ENCODE measurements at places on chromosomes 2 and 18.

DNA sequence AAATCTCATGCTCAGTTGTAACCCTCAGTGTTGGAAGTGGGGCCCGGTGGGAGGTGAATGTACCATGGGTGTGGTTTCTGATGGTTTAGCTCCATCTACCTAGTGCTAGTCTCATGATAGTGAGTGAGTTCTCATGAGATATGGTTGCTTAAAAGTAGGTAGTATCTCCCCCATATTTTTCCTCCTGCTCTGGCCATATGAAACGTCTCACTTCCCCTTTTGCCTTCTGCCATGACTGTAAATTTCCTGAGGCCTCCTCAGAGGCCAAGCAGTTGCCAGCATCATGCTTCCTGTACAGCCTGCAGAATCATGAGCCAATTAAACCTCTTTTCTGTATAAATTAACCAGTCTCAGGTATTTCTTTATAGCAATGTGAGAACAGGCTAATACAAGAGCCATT is 62.8 kb upstream of the RNF152 start:
- DNase-seq, result no peak

DNA sequence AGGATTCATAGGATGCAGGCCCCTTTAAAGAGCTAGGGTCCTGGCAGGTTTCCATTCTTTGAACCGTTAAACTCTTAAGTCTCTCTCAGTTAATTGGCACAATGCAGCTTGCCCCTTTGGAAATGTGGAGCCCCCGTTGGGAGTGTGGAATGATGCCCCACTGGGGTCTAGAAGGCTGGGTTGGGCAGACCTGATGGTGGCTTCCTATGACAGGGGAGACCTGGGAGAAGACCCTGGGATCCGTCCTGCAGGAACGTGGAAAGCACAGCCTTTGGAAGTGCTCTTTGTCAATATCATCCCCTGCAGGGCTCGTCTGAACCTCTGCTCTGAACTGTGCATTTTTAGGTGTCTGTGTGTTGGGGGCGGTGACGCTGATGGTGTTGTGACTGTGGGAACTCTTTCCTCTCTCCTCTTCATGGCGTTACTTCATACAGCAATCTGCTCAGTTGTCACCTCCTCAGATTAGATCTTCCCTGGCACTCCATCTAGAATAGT is 190.6 kb downstream of the MYCN start:
- DNase-seq, result no peak

GRCh38 chr2:176435729-176436128 is 166.5 kb downstream of the MTX2 start:
- no peak for DNase-seq

GRCh38 chr2:175318542-175318941 is 137.0 kb upstream of the ATP5MC3 start:
- DNase-seq, result no peak

GRCh38 chr2:8538931-8539621 is 142.8 kb upstream of the ID2 start:
- DNase-seq, result no peak

- no peak for DNase-seq
Observed at GRCh38 chr2:169928463-169928864, 101.2 kb downstream of the UBR3 start.

DNA sequence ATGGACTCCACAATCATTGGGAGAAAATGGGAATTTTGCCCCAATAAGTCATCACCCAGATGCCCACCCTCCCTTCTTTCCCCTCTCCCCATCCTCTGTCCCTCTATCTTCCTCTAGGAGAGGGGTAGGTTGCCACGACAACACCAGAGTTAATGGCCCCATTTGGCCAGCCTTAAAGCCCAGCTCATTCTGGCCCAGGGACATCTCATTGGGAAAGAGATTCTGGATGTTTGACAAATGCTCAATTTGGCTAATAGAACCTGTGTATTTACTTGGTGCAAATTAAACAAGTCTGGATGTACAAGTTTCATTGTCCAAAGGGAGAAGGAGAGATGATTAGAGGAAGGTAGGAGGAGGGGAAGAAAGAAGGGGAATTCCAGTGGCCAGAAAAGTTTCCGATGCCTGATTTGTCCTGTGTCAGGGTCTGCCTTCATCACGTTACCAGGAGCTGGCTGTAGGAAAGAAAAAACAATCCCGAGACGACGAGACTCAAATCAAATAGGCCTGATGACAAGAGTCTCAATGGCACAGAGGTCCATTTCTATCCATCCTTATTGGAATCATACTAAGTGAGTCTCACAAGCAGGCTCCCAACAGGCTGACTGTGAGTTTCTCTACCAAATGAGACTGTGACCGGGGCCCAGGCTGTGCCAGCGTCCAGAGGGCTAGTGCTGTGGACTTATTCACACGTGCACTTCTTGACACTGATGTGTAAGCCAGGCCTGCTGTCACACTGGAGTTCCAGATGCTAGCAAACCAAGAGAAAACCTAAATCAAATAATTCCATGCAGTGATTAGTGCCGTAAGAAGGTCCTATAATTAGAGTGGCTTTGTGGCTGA is 265.2 kb upstream of the APCDD1 start:
- no peak for DNase-seq

GRCh38 chr2:116513991-116514390 is 1300.5 kb upstream of the DDX18 start:
- no peak for DNase-seq

DNA sequence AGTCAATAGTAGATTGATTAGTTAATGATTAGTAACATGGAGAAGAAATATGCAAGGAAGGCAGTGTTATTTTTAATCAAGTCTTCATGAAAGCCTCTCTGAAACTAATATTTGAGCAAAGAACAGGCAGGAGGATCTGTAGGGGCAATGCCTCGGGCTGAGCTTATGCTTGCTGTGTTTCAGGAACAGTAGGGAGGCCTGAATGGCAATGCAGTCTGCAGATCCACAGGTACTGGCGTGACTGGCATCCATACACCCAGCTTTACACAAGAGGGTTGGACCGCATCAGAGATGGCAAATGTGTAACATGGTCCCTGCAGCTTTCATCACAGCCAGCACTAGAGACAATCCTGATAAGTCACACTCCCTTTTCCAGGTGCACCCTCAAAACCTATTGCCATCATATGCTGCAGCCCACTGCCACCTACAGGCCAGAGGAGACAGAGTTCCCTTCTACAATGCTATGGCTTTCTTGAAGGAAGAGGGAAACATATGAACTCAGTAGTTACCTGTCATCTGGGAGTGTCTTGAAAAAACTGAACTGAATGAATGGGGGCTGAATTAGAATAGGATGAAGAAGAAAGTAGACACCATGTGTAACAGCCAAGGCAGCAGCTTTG is 582.4 kb upstream of the RAB6C start:
- no peak for DNase-seq

- DNase-seq, result no peak
Observed at GRCh38 chr18:5851998-5852397, 43.3 kb downstream of the TMEM200C start.

- no peak for DNase-seq
Observed at GRCh38 chr2:228698963-228699362, 517.5 kb upstream of the SPHKAP start.
